ENCODE measurements at places on chromosomes 2 and 18. TPM values are rescaled to one million over a fixed set of nuclear protein-coding genes. Genes with fewer than 3 reads are reported as not detected.

DNA sequence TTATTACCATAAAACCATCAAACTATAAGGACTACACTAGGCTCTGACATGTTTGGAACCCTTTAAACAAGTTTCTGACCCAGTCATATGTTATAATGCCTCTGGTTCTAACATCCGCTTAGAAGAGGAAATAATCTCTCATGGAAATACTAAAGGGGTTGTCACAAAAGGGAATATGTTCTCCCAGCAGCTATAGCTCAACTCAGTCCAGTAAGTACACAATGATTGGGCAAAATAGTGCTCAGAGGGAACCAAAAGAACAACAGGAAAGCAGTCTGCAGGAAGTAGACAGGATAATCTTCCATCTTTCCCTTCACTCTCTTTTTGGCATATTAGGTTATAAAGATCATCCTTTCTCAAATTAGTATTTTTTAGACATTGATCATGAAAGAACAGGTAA is 4.3 kb downstream of the SRBD1 start:
- DNase-seq: no peak

DNA sequence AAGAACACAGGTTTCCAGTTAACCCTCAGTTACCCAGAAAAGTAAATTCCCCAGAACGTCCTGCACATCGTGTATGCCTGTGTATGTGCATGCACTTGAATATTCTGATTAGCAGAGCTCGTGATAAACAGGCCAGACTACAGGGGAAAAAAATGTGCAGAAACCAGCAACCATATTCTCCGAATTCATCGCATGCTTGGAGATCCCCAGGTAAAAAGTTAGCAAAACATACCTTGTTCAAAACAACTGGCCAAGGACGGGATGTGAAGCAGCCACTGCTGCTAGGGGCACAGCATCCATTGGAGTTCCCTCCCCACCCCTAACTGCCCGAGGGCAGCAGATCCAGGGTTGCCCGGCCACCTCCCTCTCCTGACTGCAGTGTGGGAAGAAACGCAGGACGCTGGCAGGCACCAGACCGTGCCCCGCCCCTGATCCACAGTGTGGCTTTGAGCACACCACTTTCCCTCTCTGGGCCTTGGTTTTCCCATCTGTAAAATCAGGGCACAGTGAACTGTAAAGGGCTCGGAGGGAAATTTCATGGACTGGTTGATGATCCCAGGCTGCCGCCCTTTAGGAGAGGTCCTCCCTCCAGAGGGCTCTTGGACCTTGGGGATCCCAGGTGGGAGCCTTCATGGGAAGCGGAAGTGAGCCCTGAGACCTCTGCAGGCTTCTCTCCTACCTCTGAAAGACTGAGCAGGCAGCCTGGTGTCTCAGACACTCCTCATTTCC is 11.9 kb upstream of the ARID5A start:
- DNase-seq: no peak

GRCh38 chr2:80030135-80030534 is 274.4 kb downstream of the LRRTM1 start:
- no peak for DNase-seq

DNA sequence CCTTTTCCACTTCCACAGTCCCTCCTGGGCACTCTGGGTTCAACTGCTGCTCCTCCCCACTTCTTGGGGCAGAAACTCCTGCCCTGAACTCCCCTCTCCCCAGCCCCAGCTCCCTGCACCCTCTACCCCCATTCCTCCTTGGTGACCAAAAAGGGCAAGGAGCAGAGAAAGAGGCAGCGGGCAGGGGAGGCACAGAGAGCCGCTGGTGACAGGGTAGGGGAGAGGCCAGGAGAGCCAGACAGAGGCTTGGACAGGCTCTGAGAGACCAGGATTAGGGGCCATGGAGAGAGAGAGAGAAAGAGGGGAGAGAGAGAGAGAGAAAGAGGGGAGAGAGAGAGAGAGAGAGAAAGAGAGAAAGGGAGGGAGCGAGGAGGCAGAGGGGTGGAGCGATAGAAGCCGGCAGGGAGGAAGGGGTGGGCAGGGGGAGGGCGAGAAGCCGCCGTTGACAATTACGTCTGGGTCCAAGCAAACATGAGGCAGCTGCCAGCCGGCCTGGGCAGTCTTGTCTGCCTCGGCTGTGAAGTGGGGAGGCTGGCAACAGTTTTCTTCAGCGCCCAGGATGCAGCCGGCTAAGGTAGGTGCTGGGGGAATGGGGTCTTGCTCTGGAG is at the start of gene KCNIP3:
TSS of gene KCNIP3 (plus strand) at position 468 of the 608 bp plus-strand sequence. CDS start at position 560, 92 bp downstream.
- no peak for DNase-seq

- no peak for DNase-seq
Observed at GRCh38 chr18:2354292-2354691, 217.0 kb downstream of the METTL4 start.

- DNase-seq: no peak
Observed at GRCh38 chr2:71282493-71282892, 49.1 kb upstream of the ZNF638 start.

DNA sequence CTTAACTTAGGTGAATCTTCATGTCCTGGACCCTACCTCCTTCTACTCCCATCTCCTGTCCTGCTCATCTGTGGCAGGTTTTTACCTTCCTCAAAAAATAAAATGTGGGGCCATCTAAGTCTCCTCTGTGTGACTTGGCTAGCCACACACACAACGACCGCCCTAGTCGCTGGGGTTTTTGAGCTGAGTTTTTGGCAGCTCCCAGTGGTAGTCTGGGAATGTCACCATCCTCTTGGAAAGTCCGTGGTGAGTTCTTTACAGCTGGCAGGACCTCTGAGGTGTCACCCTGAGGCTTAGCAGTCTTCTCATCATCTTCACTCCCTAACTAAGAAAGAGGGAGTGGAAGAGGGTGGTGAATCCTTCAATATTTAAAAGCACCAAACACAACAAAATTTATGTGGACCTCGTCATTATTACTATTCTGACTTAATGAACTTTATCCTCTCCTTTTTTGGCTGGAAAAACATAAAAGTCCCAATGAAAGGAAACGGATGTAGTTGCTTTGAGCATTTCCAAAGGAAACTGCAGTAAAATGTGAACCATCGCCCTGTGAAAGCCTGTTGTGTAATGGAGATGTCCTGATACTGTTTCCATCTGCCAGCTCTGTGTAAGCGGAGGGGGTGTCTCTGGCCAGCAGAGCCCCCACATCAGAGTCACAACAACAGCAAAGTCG is 78.6 kb downstream of the VAPA start:
- DNase-seq: no peak

GRCh38 chr2:150946831-150947230 is 314.8 kb downstream of the RBM43 start:
- no peak for DNase-seq

DNA sequence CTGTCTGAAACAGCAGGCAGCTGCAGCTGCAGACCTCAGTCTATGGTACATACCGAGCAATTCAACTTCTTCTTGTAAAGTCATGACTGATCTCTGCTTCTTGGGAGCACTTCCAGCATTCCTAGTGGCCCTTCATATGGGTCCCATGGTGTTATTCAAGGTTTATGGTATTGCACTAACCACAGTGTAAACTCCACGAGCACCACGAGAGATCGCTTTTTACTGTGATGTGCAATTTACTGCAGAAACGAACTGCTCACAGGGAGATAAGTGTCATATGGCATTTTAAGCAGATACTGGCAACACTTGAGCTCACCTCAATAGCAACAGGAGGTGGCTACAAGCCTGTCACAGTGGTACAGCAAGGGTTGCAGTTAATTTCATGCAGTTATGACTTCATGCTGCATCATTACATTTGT is 38.6 kb upstream of the SH3BP4 start:
- no peak for DNase-seq

GRCh38 chr18:35818353-35818667 is 154.2 kb upstream of the RMP24 start:
- DNase-seq: no peak

DNA sequence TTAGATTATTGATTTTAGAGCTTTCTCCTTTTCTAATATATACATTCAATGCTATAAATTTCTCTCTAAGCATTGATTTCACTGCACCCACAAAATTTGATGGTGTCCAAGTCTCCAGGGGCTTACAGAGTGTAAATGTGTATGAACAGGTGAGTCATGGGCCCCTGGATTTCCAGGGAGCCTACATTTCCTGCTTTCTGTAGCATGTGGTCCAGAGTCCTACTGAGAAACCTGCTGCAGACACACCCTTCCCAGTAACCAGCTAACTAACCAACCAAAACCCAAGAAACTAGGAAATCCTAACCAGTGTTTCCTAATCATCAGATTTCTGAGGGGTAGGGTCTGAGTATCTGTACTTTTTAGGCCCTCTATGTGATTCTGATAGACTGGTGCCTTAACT is 39.5 kb upstream of the TANC1 start:
- no peak for DNase-seq

GRCh38 chr2:119748135-119748534 is 11.6 kb upstream of the PTPN4 start:
- no peak for DNase-seq

DNA sequence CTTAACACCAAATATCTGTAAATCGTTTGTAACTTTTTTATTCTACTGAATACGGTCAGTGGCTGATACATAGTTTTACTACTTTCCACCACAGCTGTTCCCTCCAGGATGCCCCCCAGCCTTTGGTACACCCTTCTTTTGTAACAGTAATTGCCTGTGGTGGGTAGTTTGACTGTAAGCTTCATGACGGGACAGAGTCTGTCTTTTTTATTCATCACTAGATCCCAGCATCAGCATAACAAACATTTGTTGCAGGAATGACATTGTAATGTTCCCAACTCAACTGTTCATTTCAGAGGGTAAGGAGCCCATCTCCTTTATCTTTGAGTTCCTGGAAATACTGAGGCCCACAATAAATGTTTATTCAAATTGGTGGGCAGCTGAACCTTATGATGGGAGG is 67.5 kb downstream of the MBOAT2 start:
- DNase-seq: no peak

DNA sequence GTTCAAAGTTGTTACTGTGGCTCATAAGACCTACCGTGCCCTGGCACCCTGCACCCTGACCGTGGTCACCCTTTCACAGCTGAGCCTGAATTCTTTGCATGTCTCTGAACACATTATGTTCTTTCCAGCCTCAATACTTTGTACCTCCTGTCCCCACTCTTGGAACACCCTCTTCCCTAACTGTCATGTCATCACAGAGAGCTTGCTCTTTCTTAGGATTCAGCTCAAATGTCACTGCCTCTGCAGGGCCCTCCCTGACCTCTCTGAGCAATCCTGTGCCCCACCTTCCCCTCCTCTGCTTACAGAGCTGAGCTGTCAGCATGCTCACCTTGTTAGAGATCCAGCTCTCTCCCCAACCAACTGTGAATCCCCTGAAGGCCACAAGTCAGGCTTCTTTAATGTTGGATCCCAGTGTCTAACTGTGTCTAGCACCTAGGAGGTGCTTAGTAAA is 15.0 kb downstream of the PRKAG3 start:
- DNase-seq: no peak

- DNase-seq: no peak
Observed at GRCh38 chr2:105239924-105240323, 1.6 kb upstream of the GPR45 start.

- no peak for DNase-seq
Observed at GRCh38 chr18:30139631-30140287, 902.8 kb downstream of the DSC3 start.

GRCh38 chr2:31957354-31958139 is 53.3 kb downstream of the MEMO1 start:
- no peak for DNase-seq

DNA sequence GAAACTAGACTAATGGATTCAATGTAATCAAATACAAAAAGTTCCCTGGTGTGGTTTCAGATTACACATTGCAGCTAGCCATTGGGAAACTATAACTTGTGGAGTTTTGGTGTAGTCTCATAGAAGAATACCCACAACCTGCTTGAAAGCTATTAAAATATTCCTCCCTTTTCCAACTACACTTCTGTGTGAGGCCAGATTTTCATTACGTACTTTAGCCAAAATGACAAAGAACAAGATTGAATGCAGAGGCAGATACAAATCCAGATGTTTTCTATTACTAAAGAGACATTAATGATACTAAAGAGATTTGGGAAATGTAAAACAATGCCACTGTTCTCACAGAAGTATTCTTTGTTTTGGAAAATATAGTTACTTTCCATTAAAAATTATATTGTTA is 128.7 kb upstream of the SLC35G4 start:
- no peak for DNase-seq

- no peak for DNase-seq
Observed at GRCh38 chr2:83113953-83114352, 1345.1 kb downstream of the SUCLG1 start.

DNA sequence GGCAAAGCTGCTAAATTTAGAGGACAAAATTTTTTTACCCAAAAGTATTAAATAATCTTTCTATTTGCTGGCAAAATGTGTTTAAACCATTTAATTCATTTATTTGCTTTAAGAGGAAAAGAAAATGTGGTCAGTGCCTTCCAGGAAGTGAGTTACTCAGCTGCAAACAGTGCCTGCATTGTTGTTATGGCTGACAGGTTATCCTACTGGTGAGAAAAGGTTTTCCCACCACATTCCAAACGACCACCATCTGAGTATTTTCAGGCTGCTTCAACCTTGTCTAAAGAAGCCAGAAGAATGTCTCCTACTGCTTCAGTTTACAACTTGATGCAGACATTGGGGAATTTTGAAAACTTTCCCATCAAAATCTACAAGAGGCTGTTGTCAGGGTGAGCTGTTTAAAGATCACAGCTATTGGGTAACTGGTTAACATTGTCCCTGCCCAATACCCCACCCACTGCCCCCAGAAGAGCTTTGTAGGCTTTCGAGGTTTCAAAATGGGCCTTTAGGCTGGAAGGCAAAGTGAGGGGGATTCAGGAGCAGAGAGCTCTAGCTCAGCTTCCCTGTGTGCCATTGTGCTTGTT is 461.3 kb upstream of the FANCL start:
- no peak for DNase-seq

DNA sequence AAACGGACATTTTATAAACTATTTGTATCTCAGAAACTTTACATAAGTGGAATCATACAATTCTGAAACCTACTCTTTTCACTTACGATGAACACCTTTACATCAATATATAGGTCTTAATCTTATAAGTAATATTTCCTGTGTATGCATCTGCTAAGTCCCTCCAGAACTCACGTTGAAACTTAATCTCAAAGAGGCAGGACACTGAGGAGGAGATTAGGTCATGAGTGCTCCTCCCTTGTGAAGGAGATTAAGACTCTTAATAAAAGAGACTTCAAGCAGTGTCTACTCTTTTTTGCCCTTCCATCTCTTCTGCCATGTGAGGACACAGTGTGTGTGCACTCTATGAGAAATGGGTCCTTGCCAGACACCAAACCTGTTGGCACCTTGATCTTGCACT is 94.7 kb upstream of the CDKL4 start:
- DNase-seq: no peak

OR6B2 gene
- not detected for polyA plus RNA-seq

SCN7A gene
- polyA plus RNA-seq: 9.7 TPM

TTLL4 gene
- 34.0 TPM for polyA plus RNA-seq

ACKR3 gene
- polyA plus RNA-seq: 70.5 TPM

TDRD15 gene
- polyA plus RNA-seq: not detected

CLK1 gene
- 303 TPM for polyA plus RNA-seq

NAT8 gene
- 22.6 TPM for polyA plus RNA-seq

PRKD3 gene
- 55.4 TPM for polyA plus RNA-seq

SLC40A1 gene
- polyA plus RNA-seq: 120 TPM

HOXD3 gene
- 26.5 TPM for polyA plus RNA-seq

M1AP gene
- polyA plus RNA-seq: 1.2 TPM

SMYD5 gene
- 32.8 TPM for polyA plus RNA-seq

UGT1A5 gene
- not detected for polyA plus RNA-seq

UGT1A3 gene
- not detected for polyA plus RNA-seq

ABCG5 gene
- polyA plus RNA-seq: 0.91 TPM
